ENCODE measurements at places on chromosomes 3 and 15. TPM values are rescaled to one million over a fixed set of nuclear protein-coding genes. Genes with fewer than 3 reads are reported as not detected.

DUOXA2 gene
- not detected for total RNA-seq

RPL14 gene
- 1,147 TPM for total RNA-seq

FSIP1 gene
- 0.27 TPM for total RNA-seq

EBLN2 gene
- 6.1 TPM for total RNA-seq

RARRES1 gene
- total RNA-seq, result 1,195 TPM

HTR3D gene
- not detected for total RNA-seq

A4GNT gene
- not detected for total RNA-seq

IQCH gene
- 5.5 TPM for total RNA-seq

IMP3 gene
- 77.8 TPM for total RNA-seq

TOMM70 gene
- 49.5 TPM for total RNA-seq

GRK7 gene
- not detected for total RNA-seq

GPR149 gene
- not detected for total RNA-seq

DZIP1L gene
- 16.5 TPM for total RNA-seq

DNA sequence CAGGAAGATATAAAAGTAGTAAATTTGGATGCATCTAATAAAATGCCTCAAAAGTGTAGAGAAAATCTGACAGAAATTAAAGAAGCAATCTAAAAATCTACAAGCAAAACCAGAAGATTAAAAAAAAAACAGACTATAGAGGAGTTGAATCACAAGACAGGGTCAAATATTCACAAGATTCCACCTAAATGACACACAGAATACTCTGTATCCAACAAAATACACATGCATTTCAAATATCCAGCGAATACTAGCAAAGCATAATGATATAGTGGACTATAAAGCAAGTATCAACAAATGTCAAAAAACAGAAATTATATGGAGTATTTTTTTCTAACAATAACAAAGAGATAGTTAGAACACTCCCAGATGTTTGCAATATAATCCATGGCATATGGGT is 20.5 kb upstream of the ACTC1 start:
- DNase-seq, result no peak

DNA sequence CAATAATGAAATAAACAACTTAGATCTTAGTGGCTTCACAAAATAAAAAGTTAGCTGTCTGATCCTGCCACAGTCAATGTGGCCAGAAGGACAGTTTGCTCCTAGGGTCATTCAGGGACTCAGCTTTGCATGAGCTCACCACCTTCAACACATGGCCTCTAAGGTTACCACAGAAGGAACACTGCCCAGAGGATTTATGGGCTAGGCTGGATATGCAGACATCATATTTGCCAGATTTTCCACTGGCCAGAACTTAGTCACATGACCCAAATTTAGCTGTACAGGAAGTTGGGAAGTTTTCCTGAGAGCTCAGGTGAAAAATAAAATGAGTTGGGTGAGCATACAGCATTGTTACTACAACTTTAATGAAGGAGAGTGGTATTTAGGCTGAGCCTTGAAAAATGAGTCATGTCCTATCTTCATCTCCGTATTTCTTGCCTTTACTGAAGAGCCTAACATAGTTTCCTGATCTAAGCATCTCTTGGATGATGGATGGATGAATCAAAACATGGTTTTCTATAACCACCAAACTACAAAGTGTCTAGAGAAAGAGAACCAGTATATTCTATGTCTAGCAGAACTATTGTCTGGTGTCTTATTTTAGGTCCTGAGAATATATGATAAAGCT is 54.9 kb upstream of the TMEM108 start:
- DNase-seq, result no peak

GRCh38 chr3:38985581-38985980 is 66.2 kb downstream of the SCN11A start:
- no peak for DNase-seq

DNA sequence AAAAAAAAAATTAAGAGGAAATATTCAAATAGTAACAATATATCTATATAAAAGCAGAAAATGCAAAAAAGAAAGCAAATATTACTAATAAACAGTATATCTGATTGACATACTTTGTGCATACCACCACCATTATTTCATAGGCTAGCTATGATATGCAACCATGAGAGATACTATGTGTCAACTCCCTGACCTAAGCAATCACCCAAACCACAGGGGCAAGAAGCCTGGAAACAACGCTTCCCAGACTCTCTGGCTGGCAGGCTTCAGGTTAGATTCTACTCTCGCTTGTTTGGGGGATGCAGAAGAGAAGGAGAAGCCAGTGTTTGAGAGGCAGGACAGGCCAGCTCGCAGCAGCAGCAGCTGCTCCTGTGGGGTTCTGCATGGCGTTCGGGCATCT is 169.3 kb upstream of the TPM1 start:
- no peak for DNase-seq

- no peak for DNase-seq
These were observed 479 bp downstream of the LRRC2 start for GRCh38 chr3:46565607-46566039.

DNA sequence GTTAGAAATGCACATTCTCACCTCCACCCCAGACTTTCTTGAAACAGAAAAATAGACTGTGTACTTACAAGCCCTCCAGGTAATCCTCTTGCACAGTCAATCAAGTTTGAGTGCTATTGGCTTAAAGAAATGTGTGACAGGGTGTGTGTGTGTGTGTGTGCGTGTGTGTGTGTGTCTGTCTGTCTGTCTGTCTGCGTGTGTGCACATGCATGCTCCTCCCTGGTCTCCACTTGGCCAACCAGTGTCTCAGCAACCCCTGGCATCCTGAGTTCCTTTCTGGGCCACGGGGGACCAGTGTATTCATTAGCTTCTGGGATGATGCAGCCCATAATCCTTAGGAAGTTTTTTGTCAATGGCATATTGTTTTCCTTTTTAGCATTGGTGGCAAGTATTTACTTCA is 128.8 kb upstream of the IL12A start:
- DNase-seq, result no peak

GRCh38 chr3:194877291-194878119 is 191.8 kb downstream of the FAM43A start:
- no peak for DNase-seq

- peak; percentile 89 for DNase-seq
These were observed 2.1 kb downstream of the SLC41A3 start for GRCh38 chr3:126081618-126082361.

GRCh38 chr3:77648664-77649063 is 608.8 kb downstream of the ROBO2 start:
- no peak for DNase-seq

- no peak for DNase-seq
These were observed 43.7 kb upstream of the ROPN1 start for GRCh38 chr3:124035463-124036121.

GRCh38 chr15:82890995-82891390 is 61.5 kb downstream of the HOMER2 start:
- DNase-seq, result no peak

DNA sequence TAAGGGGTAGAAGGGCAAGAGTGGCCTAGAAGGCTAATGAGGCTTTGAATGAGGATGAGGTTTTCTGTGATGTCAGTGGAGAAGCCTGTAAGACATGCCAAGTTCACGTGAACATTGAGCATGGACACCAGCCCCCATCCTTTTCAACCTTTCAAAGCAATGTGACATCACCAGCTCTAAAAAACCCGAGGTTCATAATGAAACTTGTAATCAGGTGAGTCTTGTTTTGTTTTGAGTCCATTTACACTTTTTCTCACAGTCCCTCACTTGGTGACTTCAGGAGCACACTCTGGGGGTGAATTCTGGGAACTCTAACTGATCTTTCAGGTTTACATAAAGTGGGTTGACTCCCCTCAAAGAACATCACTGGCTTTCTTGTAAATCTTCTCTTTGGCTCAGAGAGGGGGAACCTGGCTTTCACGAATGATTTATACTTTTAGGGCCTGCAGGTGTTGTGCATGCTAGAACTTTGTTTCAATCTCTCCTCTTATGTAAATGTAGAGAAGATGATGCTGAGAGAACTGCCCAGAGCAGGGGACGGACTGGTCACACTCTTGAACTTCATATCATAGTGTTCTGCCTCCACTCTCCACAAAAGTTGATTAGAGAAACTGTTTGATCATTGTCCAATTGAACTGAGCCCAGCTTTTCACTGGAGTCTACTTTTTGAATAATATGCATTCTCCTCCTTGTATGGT is 224.7 kb upstream of the SATB1 start:
- DNase-seq, result no peak

DNA sequence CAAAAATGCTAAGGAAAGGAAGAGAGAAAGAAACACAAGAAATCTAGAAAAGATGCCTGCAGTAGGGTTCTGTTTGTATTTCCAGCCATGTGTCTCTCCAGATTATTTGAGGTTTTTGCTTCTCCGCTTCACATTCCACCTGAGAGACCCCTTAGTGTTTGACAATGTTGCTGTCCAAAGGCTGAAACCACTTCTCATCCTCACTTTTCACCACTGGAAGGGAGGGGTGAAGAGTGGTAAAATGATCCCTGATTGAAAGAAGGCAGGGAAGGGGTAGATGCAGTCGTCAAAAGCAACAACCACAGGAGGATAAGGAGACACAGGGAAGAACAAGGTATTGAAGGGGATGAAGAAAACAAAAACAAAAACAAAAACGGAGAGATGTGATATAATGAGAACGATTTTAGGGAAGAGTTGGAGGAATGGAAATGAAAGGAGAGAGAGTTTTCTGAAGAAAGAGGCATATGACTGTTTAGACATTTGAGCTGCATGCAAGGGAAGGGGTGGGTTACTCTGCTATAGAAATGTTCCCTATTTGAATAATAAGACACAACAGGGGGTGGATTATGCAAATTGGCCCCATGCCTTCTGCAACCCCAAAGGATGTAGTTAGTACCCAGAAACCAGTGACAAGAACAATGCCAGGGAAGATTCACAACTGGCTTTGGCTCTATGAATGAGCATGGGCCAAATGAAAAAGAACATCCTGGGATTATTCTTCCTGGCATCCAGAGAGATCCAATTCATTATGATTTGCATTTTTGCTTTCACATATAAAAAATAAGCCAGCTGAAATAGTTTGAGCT is 235.9 kb downstream of the GAP43 start:
- DNase-seq, result no peak

- DNase-seq, result no peak
These were observed 127.0 kb downstream of the CHSY1 start for GRCh38 chr15:101124731-101125451.

DNA sequence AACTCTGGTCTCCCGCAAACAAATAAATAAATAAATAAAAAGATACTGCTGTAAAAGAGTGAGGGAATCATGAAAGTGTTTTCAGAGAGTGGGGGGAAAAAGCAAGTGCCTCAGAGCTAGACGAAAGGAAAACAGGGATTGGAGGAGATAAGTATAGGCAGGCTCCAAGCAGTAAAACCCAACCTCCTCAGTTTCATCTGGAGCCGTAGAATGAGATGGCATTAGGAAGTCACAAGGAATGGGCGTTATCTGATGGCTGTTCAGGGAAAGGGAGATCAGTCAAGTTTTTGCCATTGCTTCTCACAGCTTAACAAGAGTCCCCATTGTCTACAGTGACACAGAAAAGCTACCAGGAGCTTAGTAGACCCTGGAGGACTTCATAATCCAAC is 451.5 kb upstream of the PPP2R3A start:
- DNase-seq, result no peak

DNA sequence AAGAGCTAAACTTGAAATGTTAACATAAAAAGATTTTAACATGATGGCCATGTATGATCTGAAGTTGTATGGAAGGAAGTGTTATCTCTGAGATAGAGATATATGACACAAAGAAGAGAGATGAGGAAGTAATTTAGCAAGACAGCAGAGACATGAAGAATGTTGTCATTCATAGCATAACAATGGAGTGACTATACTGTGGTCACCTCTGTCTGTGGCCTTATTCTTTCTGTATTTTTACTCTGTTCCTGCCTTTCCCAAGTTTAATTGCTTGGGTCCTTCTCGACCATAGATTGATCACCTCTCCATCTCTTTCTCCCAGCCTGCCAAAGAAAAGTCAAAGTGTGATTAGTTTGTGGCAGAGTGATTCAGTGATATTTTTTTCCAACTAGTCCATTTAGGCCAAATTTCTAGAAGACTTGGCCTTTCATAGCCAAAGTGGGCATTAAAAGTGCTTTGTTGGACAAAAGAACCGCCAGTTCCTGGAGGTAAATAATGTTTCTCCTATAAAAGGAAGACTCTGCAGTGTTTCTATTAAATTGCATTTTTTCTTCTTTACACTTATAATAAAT is 711.9 kb downstream of the CADM2 start:
- no peak for DNase-seq

- DNase-seq, result no peak
These were observed 290.9 kb downstream of the C3orf38 start for GRCh38 chr3:88440701-88441100.

- no peak for DNase-seq
These were observed 422.2 kb downstream of the FHIT start for GRCh38 chr3:60829058-60829457.

DNA sequence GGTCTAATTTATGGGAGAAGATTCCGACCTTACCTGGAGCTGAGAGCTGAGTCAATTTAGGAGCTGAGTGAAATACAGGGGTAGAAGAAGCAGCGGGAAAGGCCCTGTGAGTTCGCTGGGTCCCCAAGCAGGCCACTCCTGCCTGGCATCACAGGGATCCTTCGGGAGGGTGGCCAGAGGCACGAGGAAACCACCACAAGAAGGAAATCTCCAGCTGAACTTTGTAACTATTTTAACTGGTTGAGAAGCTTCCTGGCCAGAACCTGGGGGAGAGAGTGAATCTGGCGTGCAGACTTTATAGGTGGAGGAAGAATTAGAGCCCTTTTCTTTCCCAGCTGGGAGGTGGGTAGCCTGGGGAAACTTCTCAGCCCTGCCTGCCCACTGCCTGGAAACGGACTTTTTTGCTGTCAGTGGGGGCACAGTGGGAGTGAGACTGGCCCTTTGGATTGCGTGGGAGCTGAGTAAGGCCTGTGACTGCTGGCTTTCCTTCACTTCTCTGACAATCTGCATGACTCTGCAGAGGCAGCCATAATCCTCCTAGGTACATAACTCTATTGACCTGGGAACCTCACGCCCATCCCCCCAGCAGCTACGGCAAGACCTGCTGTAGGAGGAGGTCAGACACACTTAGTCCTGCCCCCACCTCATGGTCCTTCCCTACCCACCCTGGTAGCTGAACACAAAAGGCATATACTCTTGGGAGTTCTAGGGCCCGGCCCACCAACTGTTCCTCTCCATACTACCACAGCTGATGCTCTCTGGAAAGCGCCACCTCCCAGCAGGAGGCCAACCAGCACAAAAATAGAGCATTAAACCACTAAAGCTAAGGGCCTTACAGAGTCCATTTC is 340.7 kb downstream of the CNTN3 start:
- DNase-seq, result no peak

GRCh38 chr3:144549166-144549565 is 577.5 kb downstream of the DIPK2A start:
- no peak for DNase-seq

DNA sequence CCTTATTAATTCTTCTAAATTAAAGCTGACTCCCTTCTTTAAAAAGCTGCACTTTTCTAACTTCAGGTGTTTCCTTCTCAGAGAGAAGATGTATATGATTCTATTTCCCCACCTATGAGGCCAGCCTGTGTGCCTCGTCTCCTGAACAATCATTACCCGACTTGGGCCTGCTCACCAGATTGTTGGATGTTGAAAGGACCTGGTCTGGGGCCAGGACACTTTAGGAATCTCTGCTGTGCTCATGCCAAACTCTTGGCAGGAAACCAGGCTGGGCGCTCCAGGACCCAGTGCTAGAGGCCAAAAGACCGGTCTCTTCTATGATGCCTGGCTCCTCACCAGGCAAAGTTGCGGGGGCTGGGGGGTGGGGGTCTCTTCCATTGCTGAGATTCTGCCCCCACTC is 16.9 kb upstream of the LRRC31 start:
- DNase-seq, result no peak

GRCh38 chr3:129689036-129689435 is 82.6 kb upstream of the PLXND1 start:
- DNase-seq, result no peak

GRCh38 chr3:144516026-144516425 is 544.4 kb downstream of the DIPK2A start:
- no peak for DNase-seq

Data from Calu3 (cell line).